ELF-1 (cell line): ENCODE measurements at places on chromosomes 12 and 14.

DNA sequence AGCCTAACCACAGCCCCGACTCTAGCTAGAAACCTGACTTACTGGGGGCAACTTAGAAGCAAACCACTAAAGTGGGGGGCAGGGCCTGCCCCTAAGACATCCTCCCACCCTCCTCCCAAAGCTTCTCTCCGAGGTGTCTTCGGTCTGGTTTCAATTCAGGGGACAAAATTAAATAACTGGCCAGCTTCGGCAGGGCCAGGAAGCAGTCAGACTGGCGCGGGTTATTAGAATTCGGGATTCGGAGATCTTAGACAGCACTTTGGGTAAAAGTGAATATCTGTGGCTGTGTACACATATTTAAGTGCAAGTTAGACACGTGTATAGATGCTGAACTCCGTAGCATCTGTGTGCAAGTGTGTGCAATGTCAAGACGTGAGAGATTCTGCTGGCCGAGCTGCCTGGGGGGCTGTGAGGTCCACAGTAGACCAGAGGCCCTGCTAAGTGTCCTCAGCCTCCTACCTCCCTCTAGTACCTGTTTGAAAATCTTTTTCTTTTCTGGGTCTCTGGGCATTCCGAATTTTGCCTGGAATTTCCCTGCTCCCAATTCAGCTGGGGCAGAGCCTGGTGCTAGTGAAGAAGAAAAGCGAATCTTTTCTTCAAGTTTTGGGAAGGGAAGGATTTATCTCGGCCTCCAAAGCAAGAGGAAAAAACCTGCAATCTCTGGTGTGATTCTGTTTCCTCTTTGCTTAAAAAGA, 4.0 kb upstream of the HOXC10 start:
- no peak for DNase-seq

DNA sequence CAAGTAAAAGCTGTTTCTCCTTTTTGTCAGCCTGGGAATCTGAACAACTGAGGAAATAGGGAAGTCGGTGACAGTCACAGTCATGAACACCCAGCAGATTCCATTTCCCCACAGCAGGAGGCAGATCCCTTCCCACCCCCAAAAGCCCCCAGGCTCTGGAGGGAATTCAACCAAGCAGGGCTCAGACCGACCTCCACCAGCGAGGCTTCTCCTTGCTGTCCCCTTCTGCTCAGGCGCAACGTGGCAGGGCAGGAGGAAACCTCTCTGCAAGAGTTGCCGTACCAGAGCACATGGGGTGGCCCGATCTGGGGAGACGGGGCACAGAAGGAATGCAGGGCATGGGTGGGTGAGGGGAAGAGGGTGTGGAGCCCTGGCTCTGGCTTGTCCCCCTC, 319 bp downstream of the GALNT6 start:
- DNase-seq: peak; percentile 83

GRCh38 chr12:19035536-19035935, 94.0 kb upstream of the PLEKHA5 start:
- no peak for DNase-seq

DNA sequence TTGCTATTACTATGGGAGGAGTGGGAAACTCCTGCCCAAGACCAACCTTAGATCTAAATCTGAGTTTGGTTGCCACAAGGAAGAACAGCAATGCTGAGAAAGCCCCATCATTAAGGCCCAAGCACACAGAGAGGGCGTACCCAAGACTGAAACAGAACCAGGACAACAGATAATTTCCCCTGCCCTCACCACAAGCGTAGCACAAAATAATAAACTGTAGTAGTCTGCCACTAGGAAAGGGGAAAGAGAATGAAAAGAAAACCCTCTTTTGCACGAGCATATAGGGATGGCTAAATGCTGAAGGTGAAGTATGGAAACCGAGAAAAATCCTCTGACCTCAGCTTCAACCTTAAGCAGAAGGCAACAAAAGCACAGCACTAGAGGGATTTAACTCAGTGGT, 76.5 kb upstream of the DHRS4 start:
- no peak for DNase-seq

GRCh38 chr14:87896393-87897380, 96.3 kb downstream of the GALC start:
- DNase-seq: no peak

DNA sequence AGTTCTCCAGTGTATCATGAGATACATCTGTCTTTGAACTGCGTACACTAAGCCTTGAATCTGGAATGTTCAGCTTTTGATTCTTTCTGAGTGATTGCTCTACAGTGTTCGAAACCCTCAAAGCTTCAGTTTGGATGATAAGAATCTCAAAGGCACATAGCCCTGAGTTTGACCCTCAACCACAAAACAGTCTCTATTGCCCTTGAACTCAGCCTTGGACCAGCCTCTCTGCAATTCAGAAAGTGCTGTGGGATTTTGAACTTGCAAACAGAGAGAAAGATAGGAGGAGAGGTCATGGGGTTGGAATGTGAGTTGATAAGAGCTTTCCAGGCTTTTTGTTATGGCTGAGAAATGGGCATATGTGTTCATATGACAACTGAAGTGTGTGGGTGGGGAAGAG, 100.3 kb downstream of the MYRFL start:
- no peak for DNase-seq

- DNase-seq: no peak
Measured at GRCh38 chr14:90663680-90664079, 152.6 kb downstream of the TTC7B start.

DNA sequence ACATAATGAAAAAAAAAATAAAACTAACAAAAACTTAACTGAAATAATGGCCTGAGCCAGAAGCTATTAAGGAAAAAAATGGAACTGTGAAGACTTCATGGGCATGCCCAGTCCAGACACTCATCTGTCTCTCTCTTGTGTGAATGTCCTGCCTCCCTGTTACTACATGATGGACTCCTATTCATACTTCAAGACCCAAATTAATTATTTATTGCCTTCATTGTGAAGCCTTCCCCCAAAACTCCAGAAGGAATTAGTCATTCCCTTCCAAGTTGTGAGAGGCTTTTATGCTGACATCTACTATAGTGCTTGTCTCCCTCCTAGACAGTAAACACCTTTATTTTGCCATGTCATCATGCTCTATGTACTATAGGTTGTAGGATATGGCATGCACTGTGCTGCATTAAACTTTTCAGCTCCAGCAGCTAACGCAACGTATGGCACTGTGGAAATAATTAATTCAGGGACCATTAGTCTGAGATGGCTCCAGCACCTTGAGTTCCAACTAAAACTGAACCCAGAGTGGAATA, 25.0 kb upstream of the C12orf42 start:
- DNase-seq: no peak

DNA sequence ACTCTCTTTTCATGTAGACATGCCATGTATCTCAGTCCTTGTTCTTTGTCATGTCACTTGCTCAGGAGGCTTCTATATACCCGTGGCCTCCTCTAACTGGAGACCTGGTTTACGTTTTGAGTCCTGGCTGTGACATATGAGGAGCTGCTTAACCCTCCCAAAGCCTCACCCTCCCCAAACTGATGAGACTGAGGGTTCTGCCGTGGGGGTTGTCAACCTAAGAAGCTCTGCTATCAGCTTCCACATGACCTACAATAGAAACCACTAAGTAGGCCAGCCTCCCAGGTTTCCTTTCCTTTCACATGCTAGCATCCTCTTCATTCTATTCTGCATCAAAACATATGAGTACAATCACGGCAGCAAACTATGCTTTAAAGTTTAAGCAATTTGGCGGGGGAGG, 76.8 kb upstream of the WSCD2 start:
- no peak for DNase-seq

DNA sequence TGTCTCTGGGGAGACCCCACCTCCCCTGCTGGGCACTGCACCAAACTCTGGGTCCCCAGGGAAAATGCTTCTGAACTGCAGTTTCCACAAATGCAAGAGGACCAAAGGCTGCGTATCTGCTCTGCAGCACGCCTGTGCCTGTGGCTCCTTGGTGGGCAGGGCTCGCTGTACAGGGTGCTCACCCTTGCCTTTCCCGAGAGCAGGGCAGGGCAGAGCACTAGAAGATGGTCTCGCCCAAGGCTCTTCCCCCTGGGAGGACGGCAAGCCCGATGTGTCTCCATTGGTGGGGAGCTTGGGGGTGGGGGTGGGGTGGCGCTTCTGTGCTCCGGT, 175.3 kb upstream of the RTL1 start:
- no peak for DNase-seq

DNA sequence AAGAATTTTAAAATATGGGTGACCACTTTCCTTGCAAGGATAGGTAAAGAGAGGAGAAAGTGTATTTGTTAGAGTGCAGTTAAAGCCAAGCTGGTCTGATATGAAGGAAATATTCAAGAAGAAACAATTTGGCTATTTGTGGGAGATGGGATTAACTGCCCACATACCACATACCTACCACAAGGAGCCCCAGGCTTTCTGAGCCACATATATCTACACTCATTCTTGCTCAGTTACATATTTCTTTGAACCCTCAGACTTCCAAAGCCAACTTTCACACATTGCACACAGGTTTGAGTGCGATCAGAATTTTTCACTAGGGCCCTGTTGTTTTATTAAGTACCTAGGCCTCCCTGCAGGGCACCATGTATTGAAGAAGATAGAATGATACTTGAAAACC, 330.2 kb downstream of the ZFP36L1 start:
- no peak for DNase-seq

DNA sequence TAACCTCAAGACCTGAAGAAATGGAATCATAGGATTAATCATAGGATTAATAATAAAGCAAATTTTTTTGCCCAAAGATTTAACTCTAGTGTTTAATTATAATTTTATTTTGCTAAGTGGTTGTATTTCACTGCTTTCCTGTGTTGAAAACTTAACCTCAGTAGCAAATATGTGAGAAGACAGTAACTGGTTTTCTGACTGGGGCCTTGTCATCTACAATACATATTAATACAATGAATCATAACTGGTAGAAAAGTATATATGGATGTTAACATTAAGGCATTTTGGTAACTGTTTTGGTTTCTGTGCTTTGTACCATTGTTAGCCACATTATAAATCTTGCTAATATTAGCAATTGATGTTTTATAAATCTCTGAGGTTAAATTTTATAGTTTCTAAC, 92.2 kb downstream of the ACSS3 start:
- DNase-seq: no peak

- no peak for DNase-seq
Measured at GRCh38 chr12:89832336-89832735, 123.7 kb upstream of the ATP2B1 start.

- DNase-seq: no peak
Measured at GRCh38 chr14:103064978-103065377, 7.6 kb upstream of the CDC42BPB start.

GRCh38 chr12:70644861-70645260, 7.6 kb upstream of the PTPRB start:
- DNase-seq: no peak

DNA sequence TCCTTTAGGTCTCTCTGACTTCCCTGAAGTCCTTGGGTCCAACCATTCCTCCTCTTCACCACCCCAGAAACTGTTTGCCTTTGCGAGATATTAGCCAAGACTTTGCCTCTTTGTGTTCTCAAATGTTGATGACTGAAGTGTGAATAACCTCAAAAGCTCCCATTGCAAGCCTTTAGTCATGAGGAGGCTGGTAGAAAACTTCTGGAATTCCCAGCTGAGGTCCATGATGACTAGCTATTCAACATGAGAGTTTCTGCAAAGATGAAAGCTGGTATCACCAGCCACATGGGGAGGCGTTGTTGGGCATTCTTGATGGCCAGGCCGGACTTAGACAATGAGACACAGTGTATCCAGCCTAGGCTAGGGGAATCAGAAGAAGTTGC, 111.7 kb downstream of the TBX5 start:
- no peak for DNase-seq

- DNase-seq: no peak
Measured at GRCh38 chr12:23523339-23523738, 426.1 kb downstream of the SOX5 start.

- DNase-seq: no peak
Measured at GRCh38 chr12:130709151-130709970, 6.7 kb downstream of the RIMBP2 start.

GRCh38 chr12:6375269-6376078, at the start of gene SCNN1A:
Gene SCNN1A, minus strand, starts transcription at chr12:6375563. Its CDS starts 780 bp downstream, at chr12:6374783.
- peak; percentile 97 for DNase-seq

DNA sequence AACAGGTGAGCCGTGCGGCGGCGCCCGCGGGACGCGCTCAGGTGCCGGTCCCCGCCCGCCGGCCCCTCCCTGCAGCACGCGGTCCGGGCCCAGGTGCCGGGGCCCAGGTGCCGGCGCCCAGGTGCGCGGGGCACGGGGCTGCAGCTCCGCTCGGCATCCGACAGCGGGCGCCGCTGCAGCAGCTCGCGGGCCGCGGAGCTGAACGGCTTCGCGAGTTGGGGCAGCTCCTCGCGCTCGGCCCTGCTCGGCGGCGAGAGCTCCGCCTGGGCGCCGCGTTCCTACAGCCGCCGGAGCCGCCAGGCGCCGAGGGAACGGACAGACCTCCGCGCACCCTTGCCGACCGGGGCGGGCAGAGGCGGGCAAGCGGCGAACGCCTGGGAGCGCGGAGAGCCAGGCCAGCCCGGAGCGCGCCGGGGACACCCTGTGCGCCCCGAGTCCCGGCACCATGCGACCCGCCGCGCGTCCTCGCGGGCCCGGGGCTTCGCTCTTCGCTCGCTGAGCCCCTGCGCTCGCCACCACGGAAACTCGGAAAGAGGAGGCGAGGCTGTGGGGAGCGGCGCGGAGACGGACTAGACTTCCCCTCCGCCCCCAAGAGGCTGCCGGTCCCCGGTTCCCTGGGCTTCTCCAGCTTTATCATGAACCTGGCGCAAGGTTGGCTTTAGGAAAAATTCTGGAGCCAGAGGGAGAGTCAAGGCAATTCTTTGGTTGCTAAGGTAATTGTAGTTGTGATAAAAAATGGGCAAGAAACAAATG, at the start of gene RGS6:
Gene RGS6, plus strand, starts transcription at position 201 of the 753 bp plus-strand sequence.
- DNase-seq: peak; percentile 80

DNA sequence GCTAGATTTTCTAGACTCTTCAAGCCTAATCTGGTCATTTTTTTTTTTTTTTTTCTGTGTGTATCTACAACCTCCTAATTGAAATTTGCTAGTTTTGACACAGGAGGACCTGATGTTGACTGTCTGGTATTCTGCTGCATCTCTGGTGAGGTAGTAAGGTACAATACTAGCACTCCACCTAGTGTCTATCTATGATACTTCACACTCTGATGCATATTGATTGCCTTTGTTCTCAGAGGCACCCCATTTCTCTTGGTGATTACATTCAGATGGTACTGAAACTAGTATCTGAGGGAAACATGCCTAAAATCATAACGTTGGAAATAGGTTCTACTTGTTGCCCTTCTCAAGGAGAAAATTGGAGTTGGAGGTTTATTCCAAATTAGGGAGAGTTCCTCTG, 930.5 kb upstream of the NOVA1 start:
- no peak for DNase-seq

- DNase-seq: peak; percentile 13
Measured at GRCh38 chr14:46490238-46490685, 161.3 kb downstream of the RPL10L start.

- peak; percentile 47 for DNase-seq
Measured at GRCh38 chr12:116559162-116559935, at the start of gene MAP1LC3B2. Gene MAP1LC3B2, plus strand, starts transcription at chr12:116559381. Its CDS starts 16,562 bp downstream, at chr12:116575943.

DNA sequence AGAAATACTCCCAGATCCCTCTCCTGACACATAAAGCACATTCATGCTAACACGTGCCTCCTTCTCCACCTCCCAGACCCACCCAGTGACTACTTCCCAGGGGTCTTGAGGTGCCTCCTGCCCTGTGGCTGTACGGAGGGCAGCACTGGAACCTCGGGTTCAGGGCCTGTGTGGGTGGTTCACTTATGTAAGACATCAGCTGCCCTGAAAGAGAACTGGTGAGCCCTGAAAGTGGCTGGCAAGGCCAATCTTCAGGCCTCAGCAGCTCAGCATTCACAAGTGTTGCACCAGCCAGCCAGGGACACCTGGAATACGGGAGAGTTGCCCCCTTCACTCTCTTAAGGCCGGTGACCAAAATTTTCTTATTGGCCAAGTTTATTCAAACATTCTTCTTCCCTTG, 38.9 kb upstream of the NTF3 start:
- no peak for DNase-seq
